ENCODE measurements at places on chromosomes 7 and 10. TPM values are rescaled to one million over a fixed set of nuclear protein-coding genes. Genes with fewer than 3 reads are reported as not detected.

UNCX gene
- total RNA-seq: not detected

SPDYE2 gene
- not detected for total RNA-seq

SPDYE2B gene
- not detected for total RNA-seq

DENND2A gene
- total RNA-seq: not detected

MALRD1 gene
- 0.39 TPM for total RNA-seq

TCF7L2 gene
- 10.3 TPM for total RNA-seq

TRPV5 gene
- not detected for total RNA-seq
